ENCODE measurements at places on chromosomes 3 and 15. TPM values are rescaled to one million over a fixed set of nuclear protein-coding genes. Genes with fewer than 3 reads are reported as not detected.

GRCh38 chr3:149941946-149942345 is 28.7 kb downstream of the PFN2 start:
- no peak for DNase-seq

GRCh38 chr3:143511174-143511879 is 336.9 kb downstream of the SLC9A9 start:
- DNase-seq: no peak

- DNase-seq: no peak
These were observed 265.7 kb downstream of the DIPK2A start for GRCh38 chr3:144237351-144237750.

MEX3B gene
- total RNA-seq: 4.1 TPM

DNA sequence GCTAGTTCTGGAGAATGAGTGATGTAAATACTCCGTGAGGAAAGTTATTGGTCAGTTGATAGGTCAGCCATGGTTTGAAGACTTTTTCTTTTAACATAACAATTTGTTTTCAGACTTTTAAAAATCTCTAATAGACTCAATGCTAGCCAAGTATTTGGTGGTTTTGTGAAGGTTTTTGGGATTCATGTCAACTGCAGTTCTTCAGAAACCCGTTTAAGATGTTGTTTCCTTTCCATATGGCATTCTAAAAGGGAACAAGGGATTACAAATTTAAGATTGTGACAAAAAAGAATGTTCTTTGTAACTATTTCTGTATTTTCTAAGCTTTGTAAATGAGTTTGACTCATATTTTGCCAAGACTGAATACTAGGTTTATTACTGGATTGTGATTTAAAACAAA is 281.7 kb upstream of the COL8A1 start:
- DNase-seq: no peak

- DNase-seq: no peak
These were observed 9.0 kb upstream of the SLCO2A1 start for GRCh38 chr3:134038716-134039115.

ALG1L2 gene
- total RNA-seq: 1.2 TPM

DNA sequence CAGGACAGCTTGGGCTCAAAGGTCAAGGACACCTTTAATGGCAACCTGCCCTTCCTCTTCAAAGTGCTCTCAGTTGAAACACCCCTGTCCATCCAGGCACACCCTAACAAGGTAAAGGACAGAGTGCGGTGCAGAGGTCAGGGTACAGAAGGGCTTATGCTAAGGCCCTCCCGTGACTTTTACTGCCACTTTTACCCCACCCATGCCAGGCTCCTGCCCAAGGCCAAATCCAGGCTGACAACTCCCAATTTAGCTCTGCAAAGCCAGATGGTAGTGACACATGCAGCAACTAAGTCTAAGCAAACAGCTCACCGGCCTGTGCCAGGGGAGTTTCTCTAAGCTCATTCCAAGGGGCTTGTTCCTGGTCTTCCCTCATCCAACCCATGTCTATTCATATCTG is 1.6 kb downstream of the MPI start:
- DNase-seq: no peak

DNA sequence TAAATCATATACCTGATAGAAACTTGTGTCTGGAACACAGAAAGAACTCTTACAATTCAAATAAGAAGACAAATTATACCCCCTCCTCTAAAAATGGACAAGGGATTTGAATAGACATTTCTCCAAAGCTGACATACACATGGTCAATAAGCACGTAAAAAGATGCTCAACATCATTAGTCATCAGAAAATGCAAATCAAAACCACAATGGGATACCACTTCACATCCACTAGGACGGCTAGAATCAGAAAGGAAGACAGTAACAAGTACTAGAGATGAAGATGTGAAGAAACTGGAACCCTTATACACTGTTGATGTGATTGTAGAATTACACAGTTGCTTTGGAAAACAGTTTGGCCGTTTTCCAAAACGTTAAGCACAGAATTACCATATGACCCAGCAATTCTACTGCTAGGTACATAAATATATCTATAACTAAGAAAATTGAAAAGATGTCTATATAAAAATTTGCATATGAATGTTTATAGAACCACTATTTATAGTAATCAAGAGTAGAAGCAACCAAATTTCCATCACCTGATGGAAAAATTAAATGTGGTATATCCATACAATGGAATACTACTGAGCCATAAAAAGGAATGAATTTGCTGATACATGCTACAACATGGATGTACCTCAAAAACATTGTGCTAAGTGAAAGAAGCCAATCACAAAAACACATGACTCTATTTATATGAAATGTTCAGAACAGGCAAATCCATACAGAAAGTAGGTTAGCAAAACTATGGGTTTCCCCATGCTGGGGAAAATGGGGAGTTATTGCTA is 60.8 kb downstream of the GREM1 start:
- no peak for DNase-seq

GRCh38 chr3:110971010-110971601 is 100.5 kb upstream of the NECTIN3 start:
- DNase-seq: no peak

SPINT1 gene
- total RNA-seq: 232 TPM

GRCh38 chr3:126682009-126682408 is 22.0 kb upstream of the CHCHD6 start:
- DNase-seq: no peak

KY gene
- total RNA-seq: 1.6 TPM

- DNase-seq: no peak
These were observed 34.7 kb downstream of the ZNF710 start for GRCh38 chr15:90035840-90036230.

GRCh38 chr3:98328933-98329332 is 24.7 kb upstream of the OR5K4 start:
- no peak for DNase-seq

TOPAZ1 gene
- not detected for total RNA-seq

OTOL1 gene
- total RNA-seq: not detected

- no peak for DNase-seq
These were observed 482.8 kb downstream of the FGF12 start for GRCh38 chr3:192244591-192244990.

DNA sequence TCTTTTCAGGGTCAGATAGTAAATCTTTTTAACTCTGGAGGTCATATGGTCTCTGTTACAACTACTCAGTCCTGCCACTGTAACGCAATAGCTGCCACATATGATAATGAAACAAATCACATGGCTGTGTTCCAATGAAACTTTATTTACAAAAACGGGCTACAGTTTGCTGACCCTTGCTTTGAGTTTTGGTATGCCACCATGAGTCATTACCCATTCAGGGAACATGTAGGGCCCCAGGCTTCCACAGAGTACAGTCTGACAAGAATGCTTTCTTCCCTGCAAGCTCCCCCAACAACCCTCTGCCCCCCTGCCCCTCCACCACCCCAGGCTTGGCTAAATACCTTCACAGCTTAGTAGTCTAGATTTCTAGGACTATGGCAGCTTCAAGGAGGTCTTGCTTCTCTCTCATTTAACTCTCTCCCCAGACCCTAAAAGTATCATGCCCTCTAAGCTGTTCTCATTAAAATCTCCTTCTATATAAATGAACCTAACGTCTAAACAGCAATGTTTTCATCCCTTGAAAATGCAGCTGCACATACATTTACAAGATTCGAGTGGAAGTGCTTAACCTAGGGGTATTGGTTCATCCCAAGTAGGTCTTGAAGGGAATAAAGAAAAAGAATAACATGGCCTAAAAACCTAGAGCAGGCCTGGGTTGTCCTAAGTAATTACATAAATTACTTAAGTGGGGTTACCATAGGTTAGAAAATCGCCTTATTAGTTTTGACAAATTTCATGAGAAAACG is 117.8 kb upstream of the PRICKLE2 start:
- no peak for DNase-seq

- no peak for DNase-seq
These were observed 72.5 kb upstream of the SLC6A11 start for GRCh38 chr3:10743366-10744097.

DNA sequence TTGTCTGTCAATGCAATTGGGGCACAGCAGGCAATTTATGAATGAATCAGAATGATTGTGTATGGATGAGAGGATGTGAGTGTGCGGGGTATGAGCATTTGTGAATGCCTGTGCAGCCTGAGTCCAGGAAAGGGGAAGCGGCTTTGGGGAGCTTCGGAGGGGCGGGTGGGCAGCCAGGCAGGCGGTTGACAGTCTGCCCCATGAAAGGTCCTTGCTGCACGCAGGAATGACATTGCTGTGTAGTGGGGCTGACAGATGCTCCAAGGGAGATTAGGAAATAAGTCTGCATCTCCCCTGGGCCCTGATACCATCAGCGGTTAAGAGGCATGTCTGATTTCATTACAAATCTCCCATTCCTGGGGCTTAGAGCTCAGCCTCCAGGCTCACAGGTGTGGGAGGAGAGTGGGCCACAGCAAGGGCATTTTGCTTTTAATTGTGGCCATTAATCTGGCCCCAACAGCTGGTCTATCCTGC is 26.4 kb upstream of the TSPAN3 start:
- DNase-seq: no peak

- no peak for DNase-seq
These were observed 372.6 kb upstream of the NR2F2 start for GRCh38 chr15:95957861-95958260.

GRCh38 chr3:72375237-72376076 is 472.8 kb downstream of the SHQ1 start:
- DNase-seq: no peak

DNA sequence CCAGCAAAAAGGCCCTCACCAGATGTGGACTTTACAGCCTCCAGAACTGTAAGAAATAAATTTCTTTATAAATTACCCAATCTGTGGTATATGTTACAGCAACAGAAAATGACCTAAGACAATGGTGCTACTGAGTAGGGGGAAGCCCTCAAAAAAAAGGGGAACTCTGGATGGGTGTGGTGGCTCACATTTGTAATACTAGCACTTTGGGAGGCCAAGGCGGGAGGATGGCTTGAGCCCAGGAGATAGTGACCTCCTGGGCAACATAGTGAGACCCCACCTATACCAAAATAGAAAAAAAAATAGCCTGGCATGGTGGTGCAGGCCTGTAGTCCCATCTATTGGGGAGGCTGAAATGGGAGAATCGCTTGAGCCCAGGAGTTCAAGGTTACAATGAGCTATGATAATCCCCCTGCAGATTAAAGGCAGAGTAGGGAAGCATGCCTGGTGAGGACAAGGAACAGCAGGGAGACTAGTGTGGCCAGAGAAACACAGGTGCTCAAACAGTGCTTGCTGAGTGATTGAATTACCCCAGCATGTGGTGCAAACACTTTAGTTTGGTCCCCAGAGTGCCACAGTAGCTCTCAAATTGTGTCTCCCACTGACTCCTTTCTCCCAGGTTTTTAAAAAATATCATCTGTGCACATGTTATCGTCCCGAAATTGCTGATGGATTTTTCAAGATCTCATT is 13.9 kb upstream of the USP3 start:
- no peak for DNase-seq

PCSK6 gene
- total RNA-seq: 15.0 TPM

OR5K2 gene
- not detected for total RNA-seq

EFCC1 gene
- total RNA-seq: 25.1 TPM

DNA sequence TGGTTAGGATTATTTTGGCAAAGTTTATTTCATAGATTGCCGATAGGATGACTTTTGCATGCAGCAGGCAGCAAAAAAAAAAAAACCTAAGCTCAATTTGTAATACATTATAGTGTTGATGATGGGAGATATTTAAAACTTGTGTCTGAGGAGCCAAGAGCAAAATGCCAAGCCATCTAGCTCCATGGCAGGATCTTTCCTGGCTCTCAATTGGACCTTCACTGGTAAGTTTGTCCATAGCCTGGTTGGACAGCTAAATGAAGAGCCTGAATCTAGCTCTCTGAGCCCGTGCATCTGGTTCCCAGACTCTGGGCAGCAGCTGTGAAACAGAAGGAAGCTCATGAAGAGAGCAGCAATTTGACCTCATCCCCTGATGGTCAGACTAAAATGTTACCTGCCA is 17.5 kb downstream of the STAC start:
- no peak for DNase-seq

GRCh38 chr3:168083906-168084305 is 11.8 kb downstream of the GOLIM4 start:
- DNase-seq: no peak

BOC gene
- 20.5 TPM for total RNA-seq

DNA sequence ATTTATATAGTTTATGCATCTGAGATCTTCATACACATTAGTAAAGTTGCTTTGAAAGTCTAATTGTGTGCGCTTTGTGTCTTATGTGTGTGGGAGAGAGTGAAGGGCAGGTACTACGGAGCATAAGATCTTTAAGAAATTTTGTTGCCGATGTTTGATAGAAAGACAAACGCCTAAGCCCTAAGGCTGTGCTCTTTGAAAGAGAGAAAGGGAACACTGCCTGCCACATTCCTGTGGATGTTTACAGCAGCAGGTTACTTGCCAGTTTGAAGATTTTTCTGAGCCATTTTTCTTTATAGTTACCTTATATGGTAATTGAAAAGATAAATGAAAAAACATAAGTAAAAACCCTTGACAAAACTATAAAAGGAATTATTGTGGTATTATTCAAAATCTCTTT is 17.0 kb downstream of the DTWD1 start:
- no peak for DNase-seq

KCNMB3 gene
- 3.1 TPM for total RNA-seq

GRCh38 chr3:69079269-69080159 is 651 bp downstream of the UBA3 start:
- no peak for DNase-seq

DNA sequence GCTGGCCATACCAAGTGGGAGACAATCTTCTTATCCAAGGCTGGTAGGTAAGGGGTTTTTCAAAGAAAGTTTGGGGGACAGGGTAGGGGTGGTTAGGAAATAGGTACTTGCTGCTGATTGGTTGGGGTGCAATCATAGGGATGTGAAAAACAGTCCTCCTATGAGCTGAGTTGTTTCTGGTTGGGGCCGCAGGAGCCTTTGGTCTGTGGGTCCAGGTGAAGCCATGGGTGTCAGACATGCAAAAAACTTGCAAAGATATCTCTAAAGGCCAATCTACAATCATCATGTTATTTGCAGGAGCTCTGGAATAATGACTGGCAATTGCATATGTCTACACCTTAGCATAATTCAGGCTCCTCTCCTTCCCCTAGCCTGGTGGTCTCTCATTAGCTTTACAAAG is 982.3 kb downstream of the DIPK2A start:
- no peak for DNase-seq

- DNase-seq: no peak
These were observed 240.8 kb downstream of the NFKBIZ start for GRCh38 chr3:102089904-102090720.

GRCh38 chr3:39110041-39110639 is 2.7 kb downstream of the TTC21A start:
- no peak for DNase-seq

DNA sequence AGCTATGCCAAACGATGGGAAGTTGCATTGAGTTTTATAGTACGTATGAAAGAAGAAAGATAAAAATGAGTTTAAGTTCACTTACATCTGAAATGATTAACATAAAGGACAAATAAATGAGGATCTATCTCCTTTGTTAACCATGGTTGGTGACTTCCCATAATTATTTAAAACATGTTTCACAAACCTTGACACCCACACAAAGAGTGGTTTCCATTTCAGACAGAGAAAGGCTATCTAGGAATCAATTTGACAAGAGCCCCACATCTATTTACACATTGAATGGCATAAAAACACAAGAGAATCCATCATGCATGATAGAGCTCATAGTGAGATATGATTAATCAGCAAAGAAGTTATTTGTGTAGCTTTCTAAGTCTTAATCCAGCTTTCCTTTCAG is 14.2 kb upstream of the MTMR10 start:
- DNase-seq: no peak

- DNase-seq: no peak
These were observed 819.7 kb downstream of the FHIT start for GRCh38 chr3:60431599-60431958.

- DNase-seq: no peak
These were observed 1.9 kb downstream of the RHO start for GRCh38 chr3:129530251-129530791.

GRK7 gene
- total RNA-seq: not detected

RBMS3 gene
- 49.6 TPM for total RNA-seq

Data from mucosa of gallbladder (tissue), 1 donor.